ENCODE measurements at places on chromosomes 12 and 14.

GRCh38 chr14:44963775-44964380 lies 1.9 kb downstream of the TOGARAM1 start:
- no peak for DNase-seq

DNA sequence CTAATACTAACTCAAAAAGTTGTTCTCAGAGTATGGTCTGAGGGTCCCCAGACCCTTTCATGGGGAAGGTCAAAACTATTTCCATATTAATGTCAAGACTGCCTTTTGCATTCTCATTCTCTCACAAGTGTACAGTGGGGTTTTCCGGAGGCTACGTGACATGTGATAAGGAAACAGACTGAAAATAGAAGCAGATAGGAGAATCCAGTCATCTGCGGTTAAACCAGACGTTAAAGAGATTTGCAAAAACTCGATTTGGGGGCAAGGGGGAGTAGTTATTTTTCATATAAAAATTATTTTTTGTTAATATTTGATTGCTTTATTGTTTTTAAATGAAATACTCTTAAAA lies 1.0 kb upstream of the NAP1L1 start:
- no peak for DNase-seq

DNA sequence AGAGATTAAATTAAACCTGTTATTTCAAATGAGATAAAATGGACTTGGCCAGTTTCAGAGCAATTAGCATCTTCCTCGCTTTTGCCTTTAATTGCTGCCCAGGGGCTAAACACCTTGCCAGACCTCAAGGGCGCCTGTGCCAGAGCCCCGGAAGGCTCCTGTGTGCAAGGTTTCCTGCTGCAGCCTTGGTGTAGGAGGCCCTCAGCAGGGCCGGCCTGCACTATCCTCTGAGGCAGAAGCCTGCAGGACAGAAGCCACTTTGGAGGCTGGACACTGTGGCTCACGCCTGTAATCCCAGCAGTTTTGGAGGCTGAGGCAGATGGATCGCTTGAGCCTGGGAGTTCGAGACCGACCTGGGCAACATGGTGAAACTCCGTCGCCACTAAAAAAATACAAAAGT lies 150.4 kb downstream of the CALM1 start:
- no peak for DNase-seq

- no peak for DNase-seq
Observed at GRCh38 chr14:75628816-75629215, 31.9 kb downstream of the ERG28 start.

DNA sequence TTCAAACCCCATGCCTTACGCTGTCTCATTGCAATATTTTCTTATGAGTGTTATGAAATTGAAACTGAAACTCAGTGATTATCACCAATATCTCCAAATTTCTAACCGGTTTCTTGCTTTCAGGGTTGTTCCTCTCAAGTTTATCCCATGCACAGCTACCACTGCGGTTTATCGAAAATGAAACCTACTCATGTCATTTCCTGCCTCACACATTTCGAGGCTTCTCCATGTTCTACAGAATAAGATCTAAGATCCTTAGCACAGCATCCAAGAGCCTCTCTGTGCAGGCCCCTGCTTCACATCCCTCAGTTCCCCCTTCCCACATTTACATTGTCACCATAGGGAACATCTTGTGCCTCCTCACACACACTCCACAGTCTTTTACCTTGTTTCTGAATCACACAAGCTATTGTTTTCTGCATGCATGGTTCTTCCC lies 45.5 kb upstream of the FAR2 start:
- no peak for DNase-seq

- no peak for DNase-seq
Observed at GRCh38 chr12:41101806-41102205, 86.3 kb upstream of the PDZRN4 start.

- DNase-seq = no peak
Observed at GRCh38 chr14:100688598-100689461, 37.9 kb upstream of the DLK1 start.

DNA sequence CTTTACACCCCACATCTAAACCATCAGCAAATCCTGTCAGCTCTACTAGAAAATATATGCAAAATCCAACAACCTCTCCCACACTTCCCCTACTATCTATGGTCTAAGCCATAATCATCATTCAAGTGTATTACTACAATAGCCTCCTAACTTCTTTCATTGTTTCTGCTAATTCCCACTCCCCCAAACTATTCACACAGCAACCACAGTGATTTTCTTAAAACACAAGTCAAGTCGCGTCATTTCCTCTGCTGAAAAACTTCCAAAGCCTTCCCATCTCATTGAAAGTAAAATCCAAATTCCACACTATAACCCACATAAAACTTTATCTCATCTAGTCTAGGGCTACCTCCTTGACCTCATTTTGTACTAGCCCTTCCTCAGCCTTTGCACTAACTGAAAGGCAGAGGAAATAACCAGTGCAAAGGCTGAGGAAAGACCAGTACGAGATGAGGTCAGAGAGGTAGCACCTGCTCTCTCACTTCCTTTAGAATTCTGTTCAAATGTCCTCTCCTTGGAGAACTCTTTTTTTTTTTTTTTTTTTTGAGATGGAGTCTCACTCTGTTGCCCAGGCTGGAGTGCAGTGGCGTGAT lies 65.5 kb upstream of the MDM1 start:
- DNase-seq = no peak

DNA sequence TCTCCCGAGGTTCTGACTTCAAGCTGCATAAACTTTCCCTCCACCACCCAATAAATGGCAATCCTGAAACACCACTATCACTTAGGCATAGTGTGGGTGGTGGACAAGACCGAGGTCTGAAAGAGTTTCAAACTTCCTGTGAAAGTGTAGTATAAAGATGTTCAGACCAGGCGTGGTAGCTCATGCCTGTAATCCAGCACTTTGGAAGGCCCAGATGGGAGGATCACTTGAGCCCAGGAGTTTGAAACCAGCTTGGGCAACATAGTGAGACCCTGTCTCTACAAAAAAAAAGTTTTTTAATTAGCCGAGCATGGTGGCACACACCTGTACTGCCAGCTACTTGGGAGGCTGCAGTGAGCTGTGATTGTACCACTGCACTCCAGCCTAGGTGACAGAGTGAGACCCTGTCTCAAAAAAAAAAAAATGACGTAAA lies 61.9 kb downstream of the CCDC92 start:
- no peak for DNase-seq

DNA sequence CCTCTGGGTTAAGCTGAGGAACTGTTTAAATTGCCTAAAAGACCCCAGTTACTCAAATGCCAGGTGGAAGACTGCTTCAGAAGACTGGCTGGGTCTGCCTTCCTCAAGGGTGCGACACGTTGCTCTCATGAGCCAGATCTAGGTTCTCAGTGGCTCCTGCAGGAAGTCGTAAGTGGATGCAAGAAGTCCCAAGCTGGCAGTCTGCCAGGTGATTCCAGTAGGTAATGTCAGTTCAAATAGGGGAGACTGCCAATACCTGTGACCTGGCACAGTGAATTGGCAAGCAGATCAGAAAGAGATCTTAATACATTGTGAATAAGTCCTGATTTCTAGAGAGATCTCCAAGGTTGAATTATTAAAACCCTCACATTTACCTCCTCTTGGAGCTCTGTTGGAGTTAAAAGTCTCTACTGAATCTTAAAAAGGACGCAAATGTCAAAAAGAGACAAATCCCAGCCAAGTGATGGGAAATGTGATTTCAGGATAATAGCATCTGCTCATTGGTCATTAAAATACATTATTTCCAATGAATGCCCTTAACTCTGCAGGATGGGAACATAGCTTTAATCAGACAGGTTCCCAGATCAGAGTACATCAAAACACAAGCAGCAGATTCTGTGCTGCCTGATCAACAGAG lies 98.8 kb upstream of the FRMD6 start:
- DNase-seq = no peak

- DNase-seq = no peak
Observed at GRCh38 chr12:26551385-26551784, 281.6 kb downstream of the ITPR2 start.

GRCh38 chr14:105056303-105056831 lies 8.9 kb downstream of the GPR132 start:
- DNase-seq = no peak

DNA sequence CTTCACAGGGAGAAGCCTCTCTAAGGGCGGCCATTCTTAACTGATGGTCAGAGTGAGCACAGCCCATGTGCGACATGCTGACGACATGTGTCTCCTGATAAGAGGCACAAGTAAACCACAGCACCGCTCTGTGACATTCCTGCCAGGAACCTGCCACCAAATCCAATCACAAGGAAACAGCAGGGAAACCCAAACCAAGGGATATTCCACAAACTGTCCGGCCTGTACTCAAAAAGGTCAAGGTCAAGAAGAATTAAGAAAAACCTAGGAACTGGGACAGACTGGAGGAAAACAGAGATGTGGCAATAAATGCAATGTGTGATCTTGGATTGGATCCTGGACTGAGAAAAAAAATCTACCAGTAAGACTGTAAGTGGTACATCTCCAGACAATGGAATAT lies 91.9 kb downstream of the SYNE3 start:
- no peak for DNase-seq

- DNase-seq = no peak
Observed at GRCh38 chr12:125310461-125310860, 245.2 kb downstream of the AACS start.

DNA sequence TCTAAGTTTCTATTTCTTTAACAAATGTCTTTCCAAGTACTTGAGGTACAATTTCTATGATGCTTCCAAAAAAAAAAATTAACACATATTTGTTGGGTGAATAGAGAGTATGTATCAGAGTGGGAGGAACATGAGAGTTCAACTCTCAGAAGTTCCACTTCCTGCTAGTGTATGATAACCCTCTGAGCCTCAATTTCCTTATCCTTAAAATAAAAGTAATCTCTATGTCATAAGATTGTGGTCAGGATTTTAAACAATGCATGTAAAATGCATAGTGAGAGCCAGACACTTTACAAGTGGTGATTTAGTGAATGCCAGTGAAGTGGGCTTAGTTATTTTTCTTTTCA lies 270.3 kb upstream of the AMIGO2 start:
- DNase-seq = no peak

- DNase-seq = no peak
Observed at GRCh38 chr12:2003676-2004112, 563 bp downstream of the DCP1B start.

GRCh38 chr14:49703965-49704364 lies 11.0 kb downstream of the KLHDC1 start:
- no peak for DNase-seq

DNA sequence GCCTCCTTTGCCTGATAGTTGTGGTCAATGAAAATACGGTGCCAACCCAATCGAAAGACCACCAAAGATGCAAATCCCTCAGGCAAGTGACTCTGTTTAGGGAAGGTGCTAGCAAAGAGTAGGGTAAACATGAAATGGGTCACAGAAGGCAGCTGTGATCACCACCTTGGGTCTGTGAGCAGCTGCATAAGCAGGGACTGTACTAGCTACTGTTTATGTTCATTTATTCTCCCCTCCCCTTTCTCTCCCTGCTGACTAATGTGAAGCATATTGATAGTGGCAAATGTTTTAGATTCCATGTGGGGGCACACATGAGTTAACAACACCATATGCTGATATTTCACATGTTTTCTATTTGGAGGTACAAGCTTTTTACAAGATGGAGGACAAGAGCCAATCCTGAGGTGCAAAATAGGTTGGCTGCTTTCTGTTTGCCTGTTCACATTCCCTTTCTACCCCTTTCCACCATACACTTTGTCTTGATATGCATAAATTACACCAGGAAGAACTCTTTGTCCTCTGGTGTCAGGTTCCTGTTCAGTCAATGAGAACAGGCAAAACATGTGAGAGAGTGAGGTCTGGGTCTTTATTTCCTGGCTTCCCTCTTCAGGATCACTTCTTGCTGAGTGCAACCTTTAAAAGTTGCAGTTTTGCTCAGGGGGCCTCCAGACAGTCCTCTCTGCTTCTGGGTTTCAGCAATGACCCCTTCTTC lies 71.1 kb downstream of the AVPR1A start:
- no peak for DNase-seq

DNA sequence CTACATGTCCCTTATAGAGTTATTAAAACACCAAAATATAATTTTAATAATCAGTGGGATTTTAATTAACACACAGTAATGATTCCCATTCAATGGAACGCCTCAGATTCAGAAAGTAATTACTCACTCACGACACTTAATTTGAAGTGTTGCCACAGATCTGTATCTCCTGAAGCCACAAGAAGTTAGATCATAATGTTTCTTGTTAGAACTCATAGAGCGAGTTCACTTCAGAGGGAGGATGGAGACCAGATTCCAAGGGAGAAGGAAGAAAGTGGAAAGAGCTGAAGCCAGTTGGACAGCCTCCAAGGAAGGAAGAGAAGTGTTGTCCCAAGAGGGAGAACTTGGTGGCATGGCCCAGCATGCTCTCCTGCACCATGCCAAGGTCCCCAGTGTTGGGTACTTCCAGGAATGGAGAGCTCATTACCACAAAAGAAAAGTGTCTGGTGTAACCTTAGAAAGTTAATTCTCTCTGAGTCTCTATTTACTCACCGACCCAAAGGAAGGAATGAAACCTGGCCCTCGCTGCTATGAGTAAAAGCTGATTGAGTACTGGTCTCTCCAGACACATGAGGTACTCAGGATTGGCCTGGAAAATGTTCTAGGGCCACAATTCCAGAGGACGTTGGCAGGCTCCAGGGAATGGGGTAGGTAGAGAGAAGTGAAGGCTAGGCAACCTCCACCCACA lies 305.4 kb downstream of the BCL11B start:
- DNase-seq = no peak

DNA sequence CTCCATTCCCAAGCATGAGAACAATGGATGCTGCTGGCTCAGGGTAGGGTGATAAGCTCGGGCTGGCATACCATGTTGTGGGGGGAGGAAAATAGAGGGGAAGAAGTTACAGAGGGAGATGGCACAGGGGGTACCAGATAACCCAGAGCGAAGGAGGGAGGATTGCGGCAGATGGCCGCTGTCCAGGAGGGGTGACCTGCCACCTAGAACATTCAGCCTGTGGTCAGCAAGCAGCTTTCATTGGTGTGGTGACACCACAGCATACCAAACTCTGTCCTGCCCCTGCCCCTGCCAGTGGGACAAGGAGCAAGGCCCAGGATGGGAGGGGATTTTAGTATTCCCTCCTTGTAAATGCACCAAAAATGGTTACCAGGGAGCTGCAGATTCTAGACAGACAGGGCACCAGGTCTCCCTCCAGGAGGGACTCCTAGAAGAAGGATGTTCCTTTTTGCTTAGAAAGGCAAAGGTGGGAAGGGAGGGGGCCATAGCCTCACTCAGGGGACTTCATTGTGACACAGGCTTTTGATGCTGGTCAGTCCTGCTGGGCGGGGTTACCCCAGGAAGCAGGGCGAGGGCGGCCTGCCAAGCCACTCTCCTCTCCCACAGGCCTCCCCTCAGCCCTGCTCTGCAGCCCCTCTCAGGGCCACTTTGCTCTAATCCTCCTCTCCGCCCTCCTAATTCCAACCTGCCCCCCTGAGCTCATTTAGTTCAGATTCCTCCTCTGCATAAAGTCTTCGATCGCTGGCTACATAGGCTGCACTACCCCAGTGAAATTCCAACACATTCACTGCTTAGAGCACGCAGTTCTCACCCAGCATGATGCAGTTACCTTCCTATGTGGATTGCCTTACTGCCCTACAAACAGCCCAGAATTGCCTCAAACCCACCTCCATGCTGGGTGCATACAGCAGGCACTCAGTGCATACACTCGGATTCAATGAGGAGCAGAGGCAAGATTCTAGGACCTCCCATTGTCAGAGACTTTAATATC lies 36.0 kb upstream of the PLEKHG6 start:
- no peak for DNase-seq
